Stimulated activated CD8-positive, alpha-beta memory T cell treated with anti-CD3 and anti-CD28 coated beads, Interleukin-4, amount 100 ng/mL, for 1 hour (primary cell): ENCODE measurements at places on chromosomes 7 and 10.

- no peak for DNase-seq
Measured at GRCh38 chr7:151249034-151249731, 689 bp upstream of the SMARCD3 start.

DNA sequence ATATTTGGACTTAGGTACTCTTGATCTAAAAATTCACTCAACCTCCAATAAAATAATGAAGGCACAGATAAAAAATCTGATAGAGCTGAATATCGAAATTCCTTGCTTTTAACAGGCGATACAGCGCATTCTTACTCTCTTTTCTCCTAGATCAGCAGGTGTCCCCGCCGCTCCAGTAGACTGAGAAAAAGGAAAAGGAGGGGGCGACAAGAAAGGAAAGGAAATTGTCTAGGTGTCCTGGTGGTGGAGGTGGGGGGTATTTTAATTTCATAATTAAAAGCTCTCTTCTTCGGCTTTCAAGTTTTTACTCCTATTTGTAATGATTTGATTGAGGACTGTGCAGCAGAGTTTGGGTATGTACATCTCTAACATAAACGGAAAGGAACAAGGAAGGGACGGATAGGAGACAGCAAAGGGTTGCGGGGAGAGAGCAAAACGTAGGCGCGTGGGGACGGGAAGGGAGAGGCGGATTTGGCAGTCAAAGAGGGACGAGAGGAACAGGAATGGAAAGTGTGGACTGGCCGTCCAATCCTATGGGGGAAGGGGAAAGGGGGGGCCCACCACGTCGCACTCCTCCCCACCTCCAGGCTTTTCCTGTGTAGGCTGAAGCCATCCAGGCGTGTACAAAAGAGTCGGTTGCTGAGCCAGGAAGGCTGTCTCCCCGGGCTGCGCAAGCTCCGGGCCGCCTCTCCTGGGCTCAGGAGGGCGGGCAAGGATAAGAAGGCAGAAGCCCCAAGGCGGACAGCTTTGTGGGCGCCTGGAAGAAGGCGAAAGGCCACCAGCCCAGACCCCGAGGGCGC, 875 bp upstream of the HECTD2 start:
- peak; percentile 17 for DNase-seq

- DNase-seq, result no peak
Measured at GRCh38 chr7:93150200-93150835, 2.1 kb upstream of the SAMD9L start.

- no peak for DNase-seq
Measured at GRCh38 chr7:151251689-151252560, 3.4 kb upstream of the SMARCD3 start.

- DNase-seq, result no peak
Measured at GRCh38 chr10:3595736-3596135, 189.3 kb downstream of the KLF6 start.

GRCh38 chr7:66152371-66153191, 37.9 kb downstream of the CRCP start:
- DNase-seq, result no peak

GRCh38 chr10:68052463-68052862, 22.6 kb downstream of the HERC4 start:
- no peak for DNase-seq

DNA sequence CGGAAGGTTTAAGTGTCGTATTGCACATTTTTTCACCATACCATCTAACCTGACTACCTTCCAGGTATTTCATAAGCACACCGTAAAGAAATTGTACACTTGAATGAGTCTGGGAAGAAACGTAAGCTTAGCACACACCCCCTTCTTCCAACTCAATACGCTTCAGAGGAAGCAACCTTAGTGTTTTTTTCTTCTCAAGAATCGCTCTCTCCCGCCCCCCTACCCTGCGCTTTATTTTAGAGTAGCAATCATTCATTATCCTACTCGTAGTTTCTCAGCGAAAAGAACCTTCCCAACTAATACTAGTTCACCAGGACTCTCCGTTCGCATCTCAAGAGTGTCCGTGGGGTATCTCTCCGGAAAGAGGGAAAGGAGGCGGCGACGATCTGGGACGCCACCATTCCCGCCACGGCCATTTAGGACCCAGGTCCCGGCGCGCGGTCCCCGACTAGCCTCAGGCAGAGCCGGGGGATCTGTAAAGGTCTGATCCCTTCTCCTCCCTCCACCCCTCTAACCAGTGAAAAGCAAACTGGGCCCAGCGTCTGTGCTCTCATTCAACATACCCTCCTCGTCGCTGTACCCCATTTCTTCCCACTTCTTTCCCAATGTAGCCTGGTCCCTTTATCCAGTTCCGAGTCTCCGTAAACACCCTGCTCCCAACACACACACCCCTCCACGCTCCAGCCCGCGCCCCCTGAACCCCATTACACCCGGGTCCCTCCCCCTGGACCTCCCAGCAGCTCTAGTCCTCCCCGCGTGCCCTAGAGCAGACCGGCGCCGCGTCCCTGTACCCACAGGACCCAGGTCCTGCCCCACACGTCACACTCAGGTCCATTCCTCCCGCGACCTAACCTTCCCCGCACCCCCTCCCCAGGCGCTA, 16.0 kb downstream of the MYOZ1 start:
- no peak for DNase-seq

- no peak for DNase-seq
Measured at GRCh38 chr10:126924180-126924914, 19.1 kb downstream of the DOCK1 start.

GRCh38 chr7:69880840-69881239, 282.6 kb downstream of the AUTS2 start:
- DNase-seq, result no peak

DNA sequence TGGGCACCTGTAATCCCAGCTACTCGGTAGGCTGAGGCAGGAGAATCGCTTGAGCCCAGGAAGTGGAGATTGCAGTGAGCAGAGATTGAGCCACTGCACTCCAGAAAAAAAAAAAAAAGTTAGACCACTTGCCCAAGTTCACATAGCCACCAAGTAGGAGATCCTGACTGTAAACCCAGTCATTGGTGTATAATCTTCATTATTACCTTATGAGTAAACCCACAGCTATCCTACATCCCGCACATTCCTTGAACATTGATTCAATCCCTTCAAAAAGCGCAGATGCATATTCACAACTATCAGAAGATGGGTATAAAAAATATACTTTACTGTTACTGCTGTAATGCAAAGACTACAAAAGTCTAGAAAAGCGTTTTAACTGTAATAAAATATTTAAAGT, 512.9 kb downstream of the SUGCT start:
- DNase-seq, result no peak

GRCh38 chr7:80057488-80057887, 77.1 kb upstream of the GNAI1 start:
- DNase-seq, result no peak

- no peak for DNase-seq
Measured at GRCh38 chr7:118657391-118658005, 433.0 kb downstream of the ANKRD7 start.

- no peak for DNase-seq
Measured at GRCh38 chr7:44152971-44153947, 12.1 kb upstream of the MYL7 start.

- DNase-seq, result no peak
Measured at GRCh38 chr7:148398844-148399365, 191.7 kb upstream of the C7orf33 start.

- no peak for DNase-seq
Measured at GRCh38 chr10:103680869-103681236, 174.5 kb downstream of the SH3PXD2A start.

GRCh38 chr10:78953113-78953798, 115.5 kb upstream of the ZMIZ1 start:
- no peak for DNase-seq

DNA sequence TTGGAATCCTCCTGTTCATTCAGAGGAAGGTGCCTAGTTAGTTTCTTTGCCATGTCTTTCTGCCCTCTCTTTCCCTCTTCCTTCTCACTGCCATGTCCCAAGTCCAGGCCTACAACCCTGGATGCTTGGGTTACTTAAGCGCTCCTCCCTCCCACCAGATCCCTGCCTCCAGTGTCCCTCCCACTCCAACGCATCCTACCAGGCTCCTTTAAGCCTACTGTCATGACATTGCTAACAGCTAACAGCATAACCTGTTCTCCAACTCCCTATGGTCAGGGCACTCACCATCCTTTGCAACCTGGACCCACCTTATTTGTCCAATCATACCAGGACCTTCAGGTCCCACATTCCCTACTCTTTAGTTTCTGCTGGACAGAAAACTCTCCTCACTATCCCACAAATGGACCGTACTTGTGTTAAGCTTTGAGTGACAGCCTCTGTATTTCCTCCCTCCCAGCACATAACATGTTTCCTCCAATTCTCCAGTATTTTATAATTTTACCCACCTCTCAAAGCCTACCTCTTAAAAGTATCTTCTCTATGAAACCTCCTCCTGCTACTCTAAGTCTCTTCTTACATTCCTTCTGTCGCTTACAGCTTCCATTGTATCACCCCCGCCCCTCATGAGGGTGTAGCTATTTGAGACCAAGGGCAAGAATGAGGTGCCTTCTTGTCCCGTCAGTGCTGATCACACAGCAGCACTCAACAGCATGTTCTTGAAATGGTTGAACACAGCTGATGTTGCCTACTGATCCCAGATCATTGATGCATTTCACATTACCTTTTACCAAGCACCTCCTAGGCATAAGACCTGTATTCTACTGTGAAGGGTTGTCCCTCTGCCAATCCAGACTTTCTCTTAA, 1.7 kb downstream of the BLNK start:
- no peak for DNase-seq

GRCh38 chr10:112361951-112362751, 11.8 kb upstream of the ACSL5 start:
- DNase-seq, result no peak

DNA sequence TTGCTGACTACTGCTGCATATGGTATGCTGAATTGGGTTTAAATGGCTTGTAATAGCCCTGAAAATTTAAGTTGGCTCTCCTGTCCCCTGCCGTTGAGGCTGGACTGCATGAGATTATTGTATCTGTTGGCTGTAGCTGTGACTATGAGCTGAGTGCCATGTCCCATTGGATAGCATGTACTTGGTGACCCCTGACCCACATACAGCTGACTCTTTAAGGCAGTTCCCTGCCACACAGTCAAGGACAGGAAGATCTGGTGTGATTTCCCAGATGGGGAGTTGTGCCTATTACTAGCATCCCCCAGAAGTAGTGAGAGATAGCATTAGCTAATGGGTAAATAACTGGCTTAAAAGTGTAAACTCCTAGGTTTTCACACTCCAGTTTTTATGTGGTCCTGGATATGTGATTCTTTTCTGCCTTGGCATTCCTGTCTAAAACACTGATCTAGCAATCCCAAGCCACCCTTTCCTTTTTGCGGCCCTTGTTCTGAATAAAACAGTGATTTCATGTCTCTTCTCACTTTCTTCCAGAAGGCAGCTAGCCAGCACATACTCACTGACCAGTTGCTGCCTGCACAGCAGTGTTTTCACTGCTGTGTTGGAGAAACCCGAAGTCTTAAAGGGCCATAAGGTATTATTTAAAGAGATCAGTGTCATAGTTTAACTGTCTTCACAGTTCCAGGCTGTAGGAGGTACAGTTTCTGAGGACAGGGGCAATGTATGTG, 35.9 kb downstream of the LRRC4 start:
- DNase-seq, result no peak

DNA sequence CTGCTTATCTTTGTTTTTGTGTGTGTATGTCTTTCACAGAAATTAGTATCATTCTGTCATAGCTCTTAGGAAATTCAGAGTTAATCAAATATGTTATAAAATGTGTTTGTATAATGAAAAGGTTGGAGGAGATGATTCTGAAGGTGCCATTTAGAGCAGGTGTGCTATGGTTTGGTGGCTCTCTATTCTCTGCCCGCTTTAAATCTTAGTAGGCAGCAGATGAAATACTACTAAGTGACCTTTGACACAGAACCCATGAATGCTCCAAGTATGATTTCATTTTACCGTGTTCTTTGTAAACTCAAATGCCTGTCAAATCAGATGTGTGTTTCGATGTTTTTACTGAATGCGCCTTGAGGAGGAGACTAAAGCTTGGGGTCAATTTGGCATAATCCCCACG, 24.5 kb downstream of the ZEB1 start:
- DNase-seq, result no peak

- DNase-seq, result no peak
Measured at GRCh38 chr7:140418653-140419052, 14.8 kb downstream of the RAB19 start.

- DNase-seq, result no peak
Measured at GRCh38 chr7:29207162-29207801, 12.7 kb downstream of the CHN2 start.

- no peak for DNase-seq
Measured at GRCh38 chr10:21138769-21139340, 241.7 kb upstream of the NEBL start.

DNA sequence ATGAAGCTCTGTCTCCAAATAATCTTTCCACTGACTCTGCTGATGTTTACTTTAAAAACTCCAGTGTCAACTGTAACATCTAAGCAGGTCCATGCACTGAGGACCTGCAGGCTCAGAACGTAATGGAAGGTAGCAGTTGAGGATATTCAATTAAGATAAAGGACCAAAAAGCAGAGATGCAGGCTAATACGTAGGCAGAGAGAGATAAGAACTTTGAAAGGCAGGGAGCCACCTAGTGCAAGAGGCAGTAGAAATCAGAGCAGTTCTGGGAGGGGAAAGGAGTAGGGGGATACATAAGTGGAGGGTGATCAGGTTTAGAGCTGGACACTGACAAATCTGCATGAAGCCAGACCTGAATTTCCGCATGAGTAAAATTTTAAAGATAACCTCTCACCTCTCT, 114.5 kb upstream of the POM121L12 start:
- DNase-seq, result no peak

GRCh38 chr10:35752469-35753461, 110.7 kb upstream of the FZD8 start:
- DNase-seq, result no peak

- no peak for DNase-seq
Measured at GRCh38 chr10:29470355-29470705, 164.4 kb downstream of the SVIL start.

GRCh38 chr7:123791001-123791400, 42.2 kb upstream of the WASL start:
- DNase-seq, result no peak

DNA sequence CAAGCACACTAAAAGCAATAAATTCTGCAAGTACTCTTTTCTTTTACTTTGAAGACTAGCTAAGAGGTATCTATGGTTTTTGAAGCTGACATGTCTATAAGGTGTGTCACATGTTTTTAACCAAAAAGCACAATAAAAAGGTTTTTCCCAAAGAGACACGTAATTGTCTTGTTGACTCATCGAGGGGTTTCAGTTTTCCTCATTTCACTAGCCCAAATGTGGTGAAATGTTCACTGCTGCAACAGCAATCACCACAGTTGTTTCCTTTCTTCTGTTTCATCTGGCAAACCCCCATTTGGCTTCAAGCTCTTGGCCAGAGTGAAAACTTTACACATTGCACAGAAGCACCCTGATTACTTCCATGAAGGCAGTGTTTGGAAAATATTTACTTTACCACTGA, 3.8 kb upstream of the HOXA4 start:
- DNase-seq, result no peak

DNA sequence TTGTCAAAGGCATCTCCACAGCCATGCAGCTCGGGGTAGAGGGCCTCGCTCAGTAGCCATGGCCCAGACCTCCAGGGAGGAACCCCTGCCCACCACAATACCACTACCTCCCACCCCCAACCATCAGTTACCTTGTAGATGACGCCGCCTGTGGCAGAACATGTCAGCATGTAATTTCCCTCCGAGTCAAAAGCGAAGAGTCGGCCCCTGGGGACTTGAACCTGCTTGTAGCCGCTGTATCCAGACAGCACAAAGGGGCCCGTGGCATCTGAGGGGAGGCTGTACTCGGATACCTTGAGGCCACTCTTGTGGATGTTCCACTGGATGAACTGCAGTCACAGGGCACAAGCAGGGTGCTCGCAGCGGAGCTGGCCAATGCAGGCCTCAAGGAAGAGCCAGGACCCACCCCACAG, 16.3 kb upstream of the CYREN start:
- no peak for DNase-seq

- no peak for DNase-seq
Measured at GRCh38 chr10:88728107-88728763, 22.2 kb downstream of the LIPK start.
